ENCODE measurements at places on chromosomes 1 and 21.

GRCh38 chr1:201171063-201172036 is 17.1 kb upstream of the TMEM9 start:
- peak; percentile 9 for DNase-seq

DNA sequence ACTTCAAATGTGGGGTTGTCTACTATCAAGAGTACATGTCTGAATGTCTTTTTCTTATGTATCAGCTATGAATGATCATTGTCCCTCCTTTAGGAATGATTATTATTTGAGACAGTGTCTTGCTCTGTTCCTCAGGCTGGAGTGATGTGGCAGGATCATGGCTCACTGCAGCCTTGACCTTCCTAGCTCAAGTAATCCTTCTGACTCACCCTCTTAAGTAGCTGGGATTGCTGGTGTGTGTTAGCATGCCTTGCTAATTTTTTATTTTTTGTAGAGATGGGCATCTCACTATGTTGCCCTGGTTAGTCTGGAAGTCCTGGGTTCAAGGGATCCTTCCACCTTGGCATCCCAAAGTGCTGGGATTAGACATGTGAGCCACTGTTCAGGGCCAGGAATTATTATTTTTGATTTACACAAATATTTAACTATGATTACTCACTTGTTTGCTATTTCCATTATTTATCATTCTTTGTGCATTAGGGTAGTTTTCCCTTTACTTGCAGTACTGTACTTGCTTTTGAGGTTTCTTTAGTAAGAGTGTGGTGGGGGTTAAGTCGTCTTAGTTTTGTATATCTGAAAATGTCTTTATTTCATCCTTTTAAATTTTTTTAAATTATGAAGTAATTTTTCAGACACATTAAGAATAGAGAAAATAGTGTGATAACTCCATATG is 12.8 kb downstream of the S100A7 start:
- DNase-seq: no peak

DNA sequence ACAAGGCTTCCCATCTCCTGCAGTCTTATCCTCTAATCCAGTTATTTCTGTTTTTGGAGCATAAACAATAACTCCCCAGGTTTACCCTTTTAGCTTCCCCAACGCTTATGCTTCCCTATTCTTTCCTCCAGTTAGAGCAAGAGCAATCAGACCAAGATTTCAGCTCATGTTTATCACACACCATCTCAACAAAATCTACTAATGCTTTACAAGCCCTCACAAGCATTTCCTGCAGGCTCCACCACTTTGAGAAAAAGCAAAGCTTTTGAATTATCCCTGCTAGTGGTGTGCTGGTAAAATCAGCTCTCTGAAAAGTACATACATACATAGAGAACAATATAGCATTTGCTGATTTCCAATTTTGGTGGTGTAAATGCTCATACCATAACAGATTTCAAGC is 92.9 kb downstream of the EDEM3 start:
- DNase-seq: no peak

DNA sequence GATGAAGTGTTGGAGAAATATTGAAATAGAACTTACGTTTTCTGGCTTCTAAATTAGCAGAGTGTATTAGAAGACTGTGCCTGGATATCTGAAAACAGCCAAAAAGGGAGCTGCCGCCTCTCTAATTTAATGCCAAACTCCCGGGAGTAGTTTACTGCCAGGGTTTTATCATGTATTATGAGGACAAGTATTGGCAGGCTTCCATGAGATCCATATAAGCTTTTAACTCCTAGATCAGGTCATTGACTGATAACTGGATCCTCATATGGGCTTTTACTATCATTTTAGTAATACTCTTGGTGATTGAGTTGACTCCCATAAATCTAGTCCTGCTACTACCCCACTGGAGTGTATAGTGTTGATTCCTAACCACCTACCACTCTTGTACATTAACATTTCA is 178.4 kb upstream of the CXADR start:
- DNase-seq: no peak

Measured in activated T-helper 1 cell treated with anti-CD3 and anti-CD28 coated beads, Interleukin-12 subunit alpha, Interleukin-12 subunit beta, Interleukin-2, Interleukin-4 antibody, amounts not matched to agents 30 ng/mL and 10 ng/mL and 1 ng/mL, durations not matched to agents 14 hours and 24 hours and 36 hours (primary cell).